ENCODE measurements at places on chromosomes 16 and 17.

- ATAC-seq, result no peak
Observed at GRCh38 chr16:88976366-88977017, 515 bp downstream of the CBFA2T3 start.

DNA sequence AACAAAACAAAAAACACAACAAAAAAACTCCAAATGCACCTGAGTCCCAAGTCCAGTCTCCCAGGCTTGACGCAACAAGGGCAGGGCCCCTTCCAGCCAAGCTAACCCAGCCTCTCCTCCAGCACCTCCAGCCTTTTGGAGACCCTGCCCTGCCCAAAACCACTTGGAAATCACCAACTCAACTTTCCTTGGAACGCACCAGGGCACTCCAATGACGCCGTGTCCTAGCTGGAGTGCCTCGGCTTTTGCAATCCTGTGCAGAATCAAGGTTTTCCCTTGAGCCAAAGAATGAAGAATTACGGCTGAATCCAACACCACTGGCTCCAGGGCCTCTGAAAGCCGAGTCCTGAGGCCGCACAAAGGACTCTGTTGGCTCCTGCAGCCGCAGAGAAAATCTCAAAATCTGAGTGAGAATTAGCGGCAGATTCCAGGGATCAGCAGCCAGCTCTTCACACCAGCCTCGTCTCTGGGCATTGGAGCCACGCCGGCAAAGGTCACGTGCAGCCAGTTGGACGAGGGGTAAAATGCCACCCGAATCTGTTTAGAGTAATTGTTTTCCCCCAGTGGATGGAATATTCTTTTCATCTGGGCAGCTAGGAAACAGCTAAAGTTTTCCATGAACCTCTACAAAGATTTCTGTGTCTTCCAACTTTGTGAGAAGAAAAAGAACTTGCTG lies 9.7 kb upstream of the BAIAP2 start:
- ATAC-seq, result no peak

DNA sequence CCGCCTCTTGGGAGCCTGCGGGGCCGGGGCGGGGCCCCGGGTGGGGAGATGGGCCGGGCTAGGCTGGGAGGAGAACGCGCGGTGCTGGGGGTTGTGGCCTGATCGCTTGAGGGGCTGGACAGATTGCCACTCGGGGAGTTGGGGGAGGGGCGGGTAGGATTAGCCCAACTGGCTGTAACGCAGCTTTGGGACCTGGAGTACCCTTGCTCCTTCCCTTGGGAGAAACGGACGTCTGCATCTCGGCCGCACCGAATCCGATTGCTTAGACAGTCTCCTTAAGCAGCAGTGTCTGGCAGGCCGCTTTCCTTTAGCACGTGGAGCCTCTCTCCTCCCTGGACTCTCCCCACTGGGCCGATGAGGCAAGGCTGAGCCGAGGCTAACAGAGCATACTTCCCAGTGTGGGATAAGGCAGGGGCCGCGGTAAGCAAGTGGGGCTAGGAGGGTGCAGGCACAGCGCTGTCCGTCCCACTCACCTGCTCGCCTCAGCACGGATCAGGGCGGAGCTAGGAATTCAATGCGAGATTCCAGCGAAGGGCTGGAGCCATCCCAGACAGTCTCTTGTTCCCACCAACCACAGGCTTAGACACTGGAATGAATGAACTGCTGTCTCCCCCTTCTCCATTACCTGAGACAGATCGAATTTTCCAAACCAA lies 540 bp upstream of the ACLY start:
- peak; percentile 62 for ATAC-seq

DNA sequence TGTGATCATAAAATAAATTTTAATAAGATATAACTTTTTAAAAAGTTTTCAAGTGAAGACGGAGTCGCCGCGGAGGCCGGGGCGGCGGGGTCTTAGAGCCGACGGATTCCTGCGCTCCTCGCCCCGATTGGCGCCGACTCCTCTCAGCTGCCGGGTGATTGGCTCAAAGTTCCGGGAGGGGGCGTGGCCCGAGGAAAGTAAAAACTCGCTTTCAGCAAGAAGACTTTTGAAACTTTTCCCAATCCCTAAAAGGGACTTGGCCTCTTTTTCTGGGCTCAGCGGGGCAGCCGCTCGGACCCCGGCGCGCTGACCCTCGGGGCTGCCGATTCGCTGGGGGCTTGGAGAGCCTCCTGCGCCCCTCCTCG lies at the start of gene FOXC2:
Gene FOXC2, plus strand, starts transcription at position 229 of the 365 bp plus-strand sequence. CDS start 507 bp downstream, outside the sequence.
- no peak for ATAC-seq

- ATAC-seq, result peak; percentile 92
Observed at GRCh38 chr17:64081802-64082799, 47.8 kb downstream of the ERN1 start.

DNA sequence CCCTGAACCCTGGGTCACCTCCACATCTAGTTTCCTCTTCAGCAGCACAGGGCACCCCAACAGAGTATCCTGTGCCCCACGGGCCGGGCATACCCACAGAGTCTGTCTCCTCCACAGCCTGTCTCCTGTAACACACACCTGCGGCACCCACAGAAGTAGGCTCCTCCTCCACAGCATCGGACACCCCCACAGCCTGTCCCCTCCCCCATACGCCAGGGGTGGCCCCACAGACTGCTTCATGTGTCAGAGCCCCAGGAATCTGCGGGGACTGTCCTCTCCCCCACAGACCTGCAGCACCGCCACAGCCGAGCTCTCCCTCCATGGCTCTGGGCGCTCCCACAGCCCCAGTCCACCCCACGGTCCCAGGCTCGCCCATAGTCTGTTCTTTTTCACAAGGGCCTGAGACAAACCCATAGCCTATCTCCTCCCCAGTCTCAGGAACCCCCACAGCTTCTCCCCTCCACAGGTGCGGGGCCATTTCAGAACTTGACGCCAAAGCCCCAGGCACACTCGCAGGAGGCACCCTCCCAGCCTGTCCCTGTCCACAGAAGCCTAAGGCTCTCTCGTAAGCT lies 1.4 kb downstream of the KIAA0753 start:
- no peak for ATAC-seq

- ATAC-seq, result peak; percentile 60
Observed at GRCh38 chr17:81806461-81807209, 2.7 kb downstream of the GCGR start.

GRCh38 chr17:69578385-69578936 lies 164.0 kb downstream of the MAP2K6 start:
- no peak for ATAC-seq

GRCh38 chr16:75938818-75939217 lies 212.5 kb upstream of the CPHXL start:
- no peak for ATAC-seq

GRCh38 chr16:81492311-81492761 lies 47.7 kb downstream of the CMIP start:
- peak; percentile 52 for ATAC-seq

DNA sequence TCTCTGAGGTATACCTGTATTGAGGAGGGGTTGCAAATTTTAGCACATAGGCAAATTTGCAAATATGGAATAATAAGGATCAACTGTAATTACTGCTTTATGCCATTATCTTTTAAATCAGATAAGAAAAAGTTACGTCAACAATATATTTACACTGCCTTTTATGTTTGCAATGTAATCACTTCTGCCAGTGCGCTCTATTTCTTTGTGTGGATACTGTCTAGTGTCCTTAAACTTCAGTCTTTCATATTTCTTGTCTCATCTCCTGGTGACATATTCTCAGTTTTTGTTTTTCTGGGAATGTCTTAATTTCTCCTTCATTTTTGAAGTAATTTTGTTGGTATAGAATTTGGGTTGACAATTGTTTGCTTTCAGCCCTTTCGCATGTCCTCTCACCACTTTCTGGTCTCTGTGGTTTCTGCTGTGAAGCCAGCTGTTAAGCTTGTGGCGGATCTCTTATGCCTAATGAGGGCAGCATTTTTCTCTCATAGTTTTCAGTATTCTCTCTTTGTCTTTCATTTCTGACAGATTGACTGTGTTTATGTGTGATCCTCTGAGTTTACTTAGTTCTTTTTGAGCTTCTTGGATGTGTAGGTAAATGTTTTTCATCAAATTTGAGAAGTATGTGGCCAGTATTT lies 37.6 kb upstream of the ABCC11 start:
- ATAC-seq, result no peak

- ATAC-seq, result no peak
Observed at GRCh38 chr17:17235212-17236174, 1.5 kb downstream of the FLCN start.

DNA sequence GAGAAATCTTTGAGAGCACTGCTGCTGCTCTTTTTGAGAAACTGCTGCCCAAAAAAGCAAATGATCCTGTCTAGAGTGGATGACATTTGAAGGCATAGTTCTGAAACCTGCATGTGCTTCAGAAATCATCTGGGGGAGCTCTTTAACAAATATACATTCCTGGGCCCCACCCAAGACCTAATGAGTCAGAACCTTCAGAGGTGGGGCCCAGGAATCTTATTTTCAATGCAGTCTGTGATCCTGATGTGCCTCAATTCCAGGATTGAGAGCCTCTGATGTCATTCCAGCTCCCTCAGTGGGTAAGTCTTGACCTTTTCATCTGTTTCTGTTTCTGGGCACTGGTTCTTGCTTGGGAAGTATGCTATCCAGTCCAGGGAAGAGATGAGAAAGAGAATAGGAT lies 42.3 kb downstream of the HNF1B start:
- ATAC-seq, result no peak

All from motor neuron (in vitro differentiated cells).